Stimulated activated CD4-positive, alpha-beta T cell treated with anti-CD3 and anti-CD28 coated beads, Interleukin-1b, Interleukin-23, amount 100 ng/mL, for 1 hour (primary cell): ENCODE measurements at places on chromosomes 12 and 14.

DNA sequence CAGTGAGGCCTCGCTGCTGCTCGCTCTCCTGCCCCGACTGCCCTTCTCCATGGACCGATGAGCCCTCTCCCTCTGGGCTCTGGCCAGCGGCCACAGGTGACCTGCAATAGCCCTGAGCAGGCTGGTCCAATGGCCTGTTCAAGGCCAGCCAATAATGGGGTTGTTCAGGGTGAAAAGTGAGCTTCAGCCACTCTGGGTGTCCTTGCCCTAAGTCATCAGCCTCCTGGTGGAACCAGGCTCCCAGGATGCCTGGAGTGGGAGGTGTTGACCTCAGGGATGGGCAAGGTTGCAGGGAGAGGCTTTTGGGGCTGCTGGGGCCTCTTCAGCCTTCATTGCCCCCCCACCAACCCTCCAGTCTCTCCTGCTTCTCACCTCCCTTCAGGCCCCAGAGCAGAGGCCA is 79.7 kb downstream of the RFLNA start:
- DNase-seq = no peak

GRCh38 chr14:77869340-77869739 is 69.4 kb downstream of the ADCK1 start:
- no peak for DNase-seq

GRCh38 chr12:6222078-6222654 is 22.0 kb downstream of the CD9 start:
- DNase-seq = no peak

GRCh38 chr12:31729705-31730104 is 884 bp upstream of the AMN1 start:
- no peak for DNase-seq
